Dermis microvascular lymphatic vessel endothelial cell (primary cell): ENCODE measurements at places on chromosomes 1 and 21. TPM values are rescaled to one million over a fixed set of nuclear protein-coding genes. Genes with fewer than 3 reads are reported as not detected.
A peak's percentile ranks its signal among the peaks of the same experiment; 100 is the strongest.

- no peak for DNase-seq
Measured at GRCh38 chr1:24202987-24203386, 15.9 kb upstream of the IFNLR1 start.

- DNase-seq: no peak
Measured at GRCh38 chr21:20902511-20902910, 95.7 kb upstream of the NCAM2 start.

LCE2C gene
- not detected in 2 replicates for total RNA-seq

HIVEP3 gene
- total RNA-seq: 0.77 and 1.4 TPM in 2 replicates

DNA sequence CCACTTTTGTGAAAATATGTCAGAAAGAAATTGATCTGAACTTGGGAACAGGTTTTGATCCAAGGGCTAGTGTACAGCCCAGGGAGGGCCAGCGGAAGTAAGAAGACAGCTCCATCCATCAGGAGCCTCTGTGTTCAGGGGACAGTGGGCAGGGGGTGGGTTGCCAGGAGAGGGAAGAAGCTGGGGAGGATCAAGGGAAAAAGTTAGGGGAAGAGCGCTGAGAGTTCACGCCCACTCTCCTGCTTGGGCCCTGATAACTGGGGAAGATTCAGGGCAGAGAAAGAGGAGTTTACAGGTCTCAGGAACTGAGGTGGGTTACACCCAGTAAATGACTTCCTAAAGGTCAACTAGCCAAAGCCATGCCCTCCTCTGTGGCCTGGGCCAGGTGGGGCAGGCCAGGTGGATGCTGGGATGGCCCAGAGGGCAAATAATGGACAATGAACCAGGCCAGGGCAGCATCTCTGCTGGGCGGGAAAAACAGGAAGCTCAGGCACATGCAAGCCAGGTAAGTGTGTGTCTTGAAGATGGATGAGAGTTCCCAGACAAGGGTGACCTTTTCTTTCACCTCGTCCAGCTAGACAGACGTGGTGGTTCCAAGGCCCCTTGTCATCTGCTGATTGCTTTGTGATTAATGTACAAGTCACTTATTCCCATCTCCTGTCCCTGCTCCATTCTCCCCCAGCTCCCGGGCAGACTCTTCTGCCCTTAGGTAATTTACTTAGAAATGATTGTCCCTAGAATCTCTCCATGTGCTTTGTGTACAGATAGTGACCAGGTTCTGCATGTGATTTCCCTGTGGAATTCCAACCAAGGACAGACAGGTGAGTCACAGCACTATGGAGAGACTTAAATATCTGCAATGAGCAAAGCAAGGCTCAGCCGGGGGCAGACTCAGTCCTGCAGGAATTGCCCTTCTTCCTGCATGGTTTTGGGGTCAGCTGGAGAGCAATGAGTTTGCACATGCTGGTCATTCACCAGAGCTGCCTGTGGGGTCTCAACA lies 57.0 kb downstream of the MDM4 start:
- no peak for DNase-seq

IGSF21 gene
- total RNA-seq: not detected in 2 replicates

- no peak for DNase-seq
Measured at GRCh38 chr1:170218257-170218650, 72.5 kb downstream of the NTMT2 start.

RNF19B gene
- total RNA-seq: 14.2 and 16.6 TPM in 2 replicates

DNA sequence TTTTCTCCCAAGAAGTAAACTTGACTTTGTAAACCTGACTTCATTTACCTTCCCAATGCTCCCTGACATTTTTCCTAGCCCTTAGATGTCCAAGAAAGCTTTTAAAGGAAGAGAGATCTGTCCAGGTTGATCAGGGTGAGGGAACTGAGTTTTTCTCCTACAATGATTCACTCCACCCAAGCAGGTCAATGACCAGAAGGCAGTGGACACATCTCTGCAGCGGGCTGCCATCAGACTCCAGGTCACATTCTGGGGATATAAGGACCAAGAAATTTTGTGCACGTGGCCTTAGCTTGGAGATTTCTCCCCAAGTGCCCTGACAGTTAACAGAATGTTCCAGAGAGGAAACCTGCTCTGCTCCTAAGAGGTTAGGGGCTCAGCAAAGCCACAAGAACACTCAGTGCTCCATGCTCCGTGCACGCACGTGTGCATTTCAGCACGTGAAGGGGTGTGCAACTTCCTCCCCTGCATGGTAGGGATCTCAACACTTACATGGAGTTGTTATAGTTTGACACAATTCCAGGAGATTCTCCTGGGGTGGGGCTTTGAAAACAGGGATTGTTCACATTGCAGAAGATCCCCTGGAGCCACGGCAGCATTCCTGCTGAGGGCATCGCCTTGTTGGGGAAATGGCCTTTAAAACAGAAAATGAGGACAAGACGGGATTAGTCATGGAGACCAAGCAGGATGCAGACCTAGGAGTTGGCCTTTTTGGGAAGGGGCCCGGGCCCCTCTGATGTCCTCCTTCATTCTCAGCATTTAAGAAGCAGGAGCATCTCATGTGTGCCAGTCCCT lies 9.8 kb downstream of the ABCA4 start:
- no peak for DNase-seq

SH2D2A gene
- 0.13 TPM in 1 of 2 replicates, not detected in the other for total RNA-seq

DNA sequence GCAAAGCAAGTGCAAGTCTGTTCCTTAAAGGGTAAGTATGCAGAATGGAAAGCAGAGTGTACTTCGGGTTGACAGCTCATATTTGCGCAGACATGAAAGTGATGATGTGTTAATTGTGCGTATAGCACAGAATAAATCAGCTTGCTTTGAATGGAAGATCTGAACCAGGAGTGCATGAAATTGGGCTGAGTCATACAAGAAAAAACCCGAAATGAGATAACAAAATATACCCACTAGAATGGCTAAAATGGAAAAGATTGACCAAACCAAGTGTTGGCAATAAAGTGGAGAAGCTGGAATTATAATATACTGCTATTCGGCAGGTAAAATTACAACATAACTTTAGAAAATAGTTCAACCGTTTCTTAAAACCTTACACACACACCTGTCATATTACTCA lies 28.5 kb downstream of the CR1L start:
- no peak for DNase-seq

- no peak for DNase-seq
Measured at GRCh38 chr1:165855010-165855838, 27.8 kb downstream of the UCK2 start.

ST6GALNAC3 gene
- total RNA-seq: 45.5 and 49.9 TPM in 2 replicates

NOL9 gene
- 16.4 and 17.7 TPM in 2 replicates for total RNA-seq

NBPF10 gene
- 0.51 and 0.89 TPM in 2 replicates for total RNA-seq

IPP gene
- total RNA-seq: 4.1 and 5.3 TPM in 2 replicates

SHISA4 gene
- 6.2 and 12.1 TPM in 2 replicates for total RNA-seq

DNA sequence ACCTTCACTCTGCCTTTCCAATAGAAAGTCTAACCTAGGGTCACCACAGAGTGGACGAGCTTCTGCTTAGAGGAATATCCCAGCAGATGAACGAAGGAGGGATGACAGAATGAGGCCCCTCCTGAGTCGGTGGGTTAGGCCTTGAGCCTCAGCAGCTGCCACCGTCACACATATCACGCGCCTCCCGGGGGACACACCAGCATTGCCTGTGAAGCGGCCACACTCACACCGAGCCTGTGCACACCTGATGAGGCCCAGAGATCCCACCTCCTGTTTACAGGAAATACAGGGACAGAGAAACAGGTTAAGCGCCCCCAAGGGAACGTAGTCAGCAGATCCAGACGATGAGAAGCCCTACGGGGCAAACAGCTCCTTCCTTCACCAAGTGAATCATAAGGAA lies 25.1 kb upstream of the LRRC47 start:
- DNase-seq: no peak

DNA sequence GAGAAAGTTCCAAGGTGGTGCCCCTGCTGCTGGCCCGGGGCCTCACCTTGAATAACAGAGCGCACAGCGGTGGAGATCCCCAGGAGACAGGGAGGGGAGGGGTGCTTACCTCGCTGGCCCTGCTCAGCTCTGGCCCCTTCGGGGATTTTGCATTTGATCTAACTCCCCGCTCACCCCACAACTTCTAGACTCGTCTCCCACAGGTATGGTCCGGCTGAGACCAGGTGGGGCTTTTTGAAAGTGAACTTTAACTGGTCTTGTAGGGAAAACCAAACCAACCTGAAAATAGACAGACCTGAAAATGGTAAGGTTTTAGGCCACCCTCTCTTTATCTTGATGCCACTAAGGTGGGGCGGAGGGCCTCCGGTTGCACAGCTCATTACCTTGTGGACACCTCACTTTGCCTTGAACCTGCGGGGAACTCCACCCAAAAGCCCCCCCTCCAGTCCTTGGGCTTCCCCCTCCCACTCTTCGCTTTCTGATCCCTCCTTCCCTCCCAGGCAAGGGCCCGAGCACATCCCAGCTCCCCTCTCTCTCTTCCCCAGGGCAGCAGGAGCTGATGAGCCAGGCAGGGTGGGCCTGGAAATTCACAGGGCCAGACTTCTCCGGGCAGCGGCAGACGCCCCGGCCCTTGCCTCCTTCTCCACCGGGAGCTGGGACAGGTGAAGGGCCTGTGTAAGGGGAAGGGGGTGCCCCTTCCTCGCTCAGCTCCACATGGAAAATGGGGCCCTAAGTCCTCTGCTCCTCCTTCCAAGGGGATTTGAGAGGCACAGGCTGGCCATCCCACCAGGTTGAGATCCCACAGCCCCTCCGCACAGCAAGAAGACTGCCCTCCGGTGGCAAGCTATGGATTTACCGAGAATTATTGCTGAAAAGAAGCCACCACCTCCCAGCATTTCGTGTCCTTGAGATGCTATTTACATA lies 16.1 kb downstream of the TNFRSF8 start:
- peak; percentile 42 for DNase-seq

DNA sequence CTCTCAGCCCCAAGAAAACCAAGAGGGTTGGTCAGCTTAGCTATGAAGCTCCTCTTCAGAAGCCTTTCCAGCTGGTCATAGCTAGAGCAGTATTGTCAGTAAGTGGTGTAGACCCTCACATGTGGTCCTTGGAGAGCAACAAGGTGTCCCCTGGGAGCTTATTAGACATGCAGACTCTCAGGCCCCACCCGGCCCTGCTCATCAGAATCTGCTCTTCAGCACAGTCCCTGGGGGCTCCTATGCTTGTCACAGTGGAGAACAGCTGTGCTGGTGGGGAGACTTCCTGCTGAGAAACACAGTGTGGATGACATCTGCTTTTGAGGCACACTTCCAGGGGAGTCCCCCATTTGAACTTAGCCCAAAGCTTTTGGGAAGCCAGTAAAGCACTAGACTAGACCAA lies 21.9 kb upstream of the NEK2 start:
- no peak for DNase-seq

- DNase-seq: no peak
Measured at GRCh38 chr1:33000427-33001026, 35.9 kb upstream of the RNF19B start.

DNA sequence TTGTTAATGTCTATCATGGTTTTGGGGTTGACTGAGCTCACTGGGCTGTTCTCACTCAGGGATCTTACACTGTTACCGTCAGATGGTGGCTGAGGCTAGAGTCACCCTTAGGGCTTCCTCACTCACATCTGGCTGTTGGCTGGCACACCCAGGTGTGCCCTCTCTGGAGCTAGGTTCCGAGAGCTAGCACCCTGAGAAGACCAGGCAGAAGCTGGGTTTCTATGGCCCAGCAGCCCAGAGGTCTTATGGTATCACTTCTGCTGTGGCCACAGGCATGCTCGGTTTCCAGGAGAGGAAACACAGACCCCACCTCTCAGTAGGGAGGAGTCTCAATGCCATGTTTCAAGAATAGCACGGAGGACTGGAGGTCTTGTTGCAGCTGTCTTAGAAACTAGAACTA lies 20.7 kb upstream of the KIF1B start:
- no peak for DNase-seq

KCNA3 gene
- not detected in 2 replicates for total RNA-seq

DNA sequence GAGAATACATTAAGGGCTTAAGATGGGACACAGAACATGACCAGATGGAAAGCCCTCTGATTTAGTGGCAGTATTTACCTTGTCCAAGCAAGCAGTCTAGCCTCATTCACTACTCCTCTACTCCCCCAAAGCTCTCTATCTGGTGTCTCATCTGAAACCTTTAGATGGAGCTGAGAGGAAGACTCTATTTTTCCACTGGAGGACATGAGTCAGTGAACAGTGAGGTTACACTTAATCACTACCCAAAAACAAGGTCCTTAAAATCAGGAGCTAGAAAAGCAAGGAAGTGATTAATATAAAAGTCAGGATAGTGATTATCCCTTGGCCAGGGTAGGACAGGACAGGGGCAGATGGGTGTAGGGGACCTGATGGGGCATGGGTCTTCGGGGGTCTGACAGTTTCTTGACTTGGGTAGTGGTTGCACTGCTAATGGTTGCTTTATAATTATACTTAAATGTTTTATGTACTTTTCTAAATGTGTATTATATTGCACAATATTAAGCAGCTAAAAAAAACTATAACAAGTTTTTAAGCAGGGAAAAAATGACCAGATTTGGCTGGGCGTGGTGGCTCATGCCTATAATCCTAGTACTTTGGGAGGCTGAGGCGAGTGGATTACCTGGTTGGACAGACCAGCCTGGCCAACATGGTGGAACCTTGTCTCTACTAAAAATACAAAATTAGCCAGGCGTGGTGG lies 3.0 kb downstream of the PTPN22 start:
- peak; percentile 28 for DNase-seq

DNA sequence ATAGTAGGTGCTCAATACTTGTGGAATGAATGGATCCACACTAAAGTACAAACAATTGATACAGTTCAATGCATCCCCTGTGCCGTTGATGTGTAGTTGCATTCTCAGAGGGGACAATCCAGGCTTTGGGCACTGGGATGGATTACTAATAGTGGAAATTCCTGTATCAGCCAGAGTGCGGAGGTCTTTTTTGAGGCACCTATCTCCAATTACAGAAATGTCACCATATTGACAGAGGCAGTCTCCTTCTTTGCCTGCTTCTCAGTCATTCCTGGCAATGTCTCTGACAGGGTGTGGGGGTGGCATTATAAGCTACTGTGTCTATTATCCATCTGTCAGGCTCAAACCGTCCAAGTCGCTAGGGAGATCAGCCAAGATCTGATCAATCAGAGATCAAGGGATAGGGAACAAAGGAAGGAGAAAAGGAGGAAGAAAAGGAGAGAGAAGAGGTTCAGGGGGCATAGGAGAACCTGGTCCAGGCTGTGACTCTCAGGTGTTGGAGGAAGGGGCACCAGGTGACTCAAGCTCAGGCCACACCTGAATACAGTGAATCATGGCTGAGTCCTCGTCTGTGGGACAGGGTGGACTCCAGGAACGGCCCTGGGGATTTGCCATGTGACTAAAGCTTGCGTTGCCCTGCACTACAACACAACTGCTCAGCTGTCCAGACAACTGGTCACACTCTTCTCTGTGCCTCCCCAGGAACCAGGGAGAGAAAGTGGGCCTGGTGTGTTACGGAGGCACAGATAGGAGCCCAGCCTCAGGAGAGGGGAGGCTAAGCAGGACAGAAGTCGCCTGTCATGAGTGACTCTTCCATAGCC lies 3.4 kb upstream of the LAMB3 start:
- no peak for DNase-seq

DNA sequence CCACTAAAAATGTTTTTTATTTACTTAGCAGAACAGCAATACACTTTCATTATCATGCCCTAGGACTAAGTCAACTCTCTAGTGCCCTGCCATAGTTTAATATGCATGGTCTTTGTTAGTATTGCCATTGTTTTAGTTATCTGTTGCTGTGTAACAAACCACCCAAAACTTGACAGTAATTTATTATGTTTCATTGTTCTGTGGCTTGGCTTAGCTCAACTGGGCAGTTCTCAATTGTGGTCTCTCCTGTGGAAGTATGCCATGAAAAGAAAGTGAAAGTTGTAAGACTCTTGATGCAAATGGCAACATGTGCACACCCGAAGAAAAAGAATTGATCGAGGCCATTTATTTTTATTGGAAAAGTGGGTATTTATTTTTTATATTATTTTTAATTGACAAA lies 206.3 kb upstream of the KCTD3 start:
- DNase-seq: no peak
